H9 (cell line): ENCODE measurements at places on chromosomes 6 and 20.
A peak's percentile ranks its signal among the peaks of the same experiment; 100 is the strongest.

DNA sequence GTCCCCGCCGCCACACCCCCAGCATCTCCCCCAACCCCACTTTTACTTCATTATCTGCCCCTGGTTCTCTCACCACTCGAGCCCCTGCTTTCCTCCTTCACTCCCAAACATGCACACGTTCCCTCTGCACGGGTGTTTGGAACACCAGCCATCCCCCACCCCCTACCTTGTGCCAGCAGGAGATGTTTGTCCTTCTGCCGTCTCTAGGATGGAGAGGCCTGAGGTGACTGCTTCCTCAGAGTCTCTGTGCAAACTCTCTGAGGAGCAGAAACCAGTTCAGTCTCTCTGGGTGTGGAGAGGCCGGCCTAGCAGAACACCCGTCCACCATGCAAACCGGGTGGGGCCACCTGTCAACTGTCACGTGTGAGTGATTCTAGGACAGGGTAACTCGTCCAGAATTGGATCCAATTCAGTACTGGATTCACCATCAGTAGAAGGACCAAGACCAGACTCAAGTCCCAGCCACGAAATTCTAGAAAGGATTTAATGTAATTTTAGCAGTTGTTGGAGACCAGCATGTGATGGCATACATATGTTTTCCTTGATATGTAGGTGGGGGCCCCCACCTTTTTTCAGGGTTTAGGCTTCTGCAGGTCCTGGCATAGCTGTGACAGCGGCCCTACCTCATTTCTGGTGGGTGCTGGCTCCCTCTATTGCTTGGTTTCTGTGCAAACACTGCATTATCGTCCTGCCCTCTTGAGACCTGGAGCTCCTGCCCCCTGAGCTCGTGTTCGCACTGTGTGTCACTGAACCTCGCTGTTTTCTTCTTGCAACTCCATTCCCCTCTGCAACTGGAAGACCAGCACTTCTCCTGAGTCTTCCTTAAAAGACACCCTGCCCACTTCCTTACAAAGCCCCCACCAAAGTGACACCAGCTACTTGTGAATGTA is at the start of gene RAET1E:
RAET1E (minus strand) TSS at position 259 of the 890 bp plus-strand sequence. CDS start 7,212 bp downstream, outside the sequence.
- H3K36me3 ChIP-seq, result no peaks in the 10 kb centered on the region
- no peak within 1 kb of the TSS for H3K27ac ChIP-seq
- no peak for DNase-seq
- H3K27me3 ChIP-seq, result no peaks in the 10 kb centered on the region; the same call in 1 of the 2 replicates
- no peaks in the 10 kb centered on the region; the same call in 1 of the 2 replicates for H3K4me1 ChIP-seq
- H3K4me3 ChIP-seq, result no peak within 1 kb of the TSS; the same call in 2 of the 3 replicates

GRCh38 chr6:104531646-104532045 is 328.1 kb downstream of the HACE1 start:
- H3K4me3 ChIP-seq, result no peak overlapping the region
- H3K36me3 ChIP-seq, result no peaks in the 10 kb centered on the region
- no peak overlapping the region for H3K27ac ChIP-seq
- H3K27me3 ChIP-seq, result no peaks in the 10 kb centered on the region

DNA sequence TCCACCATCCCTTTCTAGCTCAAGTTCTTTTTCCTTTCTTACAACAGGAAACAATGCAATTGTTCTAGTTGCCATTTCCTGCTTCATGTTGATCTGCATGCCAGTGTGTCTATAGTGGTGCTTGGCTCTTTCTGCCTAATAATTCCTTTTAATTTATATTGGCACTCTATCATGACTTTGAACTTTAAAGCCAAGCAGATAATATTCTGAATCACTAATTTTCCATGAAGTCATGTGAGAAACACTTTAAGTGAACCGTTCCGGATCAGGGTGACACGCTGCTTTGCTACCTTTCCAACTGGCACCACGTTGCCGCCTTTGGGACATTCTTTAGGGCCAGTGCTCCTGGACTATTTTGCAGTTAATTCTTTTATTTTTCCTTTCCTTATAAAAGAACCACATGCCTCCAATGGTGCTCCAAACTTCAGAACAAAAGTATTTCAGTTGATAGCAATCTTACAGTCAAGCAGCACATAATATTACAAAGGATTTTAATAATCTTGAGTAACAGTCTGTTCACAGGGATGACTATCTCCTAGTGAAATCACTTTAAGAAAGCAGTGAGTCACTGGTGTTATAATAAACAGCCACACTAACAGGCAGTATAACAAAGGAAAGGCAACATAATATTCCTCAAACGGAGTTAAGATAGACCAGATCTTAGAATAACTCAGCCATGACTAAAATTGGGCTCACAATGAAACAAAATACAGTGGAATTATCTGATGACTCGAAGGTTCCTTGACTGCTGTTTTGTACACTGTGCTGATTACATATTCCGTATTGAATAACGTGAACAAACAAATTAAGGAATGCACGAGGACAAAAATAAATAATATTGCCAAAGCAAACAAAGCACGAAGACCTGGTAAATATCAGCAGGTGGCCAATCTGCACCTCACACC is 19.0 kb upstream of the BLOC1S5 start:
- DNase-seq, result no peak
- H3K4me3 ChIP-seq, result no peak overlapping the region
- no peaks in the 10 kb centered on the region for H3K27me3 ChIP-seq

- no peaks in the 10 kb centered on the region for H3K27me3 ChIP-seq
- no peak for DNase-seq
- H3K4me1 ChIP-seq, result no peaks in the 10 kb centered on the region
- H3K36me3 ChIP-seq, result no peaks in the 10 kb centered on the region
- no peak overlapping the region for H3K27ac ChIP-seq
Observed at GRCh38 chr6:135784507-135784906, 67.0 kb upstream of the PDE7B start.

DNA sequence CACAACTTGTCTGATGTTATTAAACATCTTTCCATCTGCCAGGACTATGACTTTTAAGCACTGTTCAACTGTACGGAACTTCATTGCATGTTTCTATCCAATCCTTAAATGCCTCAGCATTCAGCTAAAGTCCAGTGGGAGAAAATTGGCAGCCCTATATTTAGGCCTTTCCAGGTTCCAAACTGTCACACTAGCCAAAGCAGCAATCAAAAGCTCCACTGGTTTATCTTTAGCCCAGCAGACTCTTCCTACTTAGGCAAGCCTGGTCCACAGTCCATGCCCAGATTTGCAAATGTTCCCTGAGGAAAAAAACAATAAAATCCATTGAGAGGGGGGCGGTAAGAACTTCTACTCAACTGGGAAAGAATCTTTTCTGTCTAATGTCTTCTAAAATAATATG is 349.1 kb upstream of the GJE1 start:
- no peak overlapping the region for H3K4me3 ChIP-seq
- DNase-seq, result no peak
- H3K27me3 ChIP-seq, result no peaks in the 10 kb centered on the region
- H3K27ac ChIP-seq, result no peak overlapping the region

GRCh38 chr6:148440877-148441453 is 98.3 kb downstream of the SASH1 start:
- peaks cover 9% of the 10 kb centered on the region for H3K4me1 ChIP-seq
- no peaks in the 10 kb centered on the region for H3K27me3 ChIP-seq
- no peak for DNase-seq
- no peaks in the 10 kb centered on the region; the same call in 2 of the 3 replicates for H3K36me3 ChIP-seq
- no peak overlapping the region for H3K27ac ChIP-seq

DNA sequence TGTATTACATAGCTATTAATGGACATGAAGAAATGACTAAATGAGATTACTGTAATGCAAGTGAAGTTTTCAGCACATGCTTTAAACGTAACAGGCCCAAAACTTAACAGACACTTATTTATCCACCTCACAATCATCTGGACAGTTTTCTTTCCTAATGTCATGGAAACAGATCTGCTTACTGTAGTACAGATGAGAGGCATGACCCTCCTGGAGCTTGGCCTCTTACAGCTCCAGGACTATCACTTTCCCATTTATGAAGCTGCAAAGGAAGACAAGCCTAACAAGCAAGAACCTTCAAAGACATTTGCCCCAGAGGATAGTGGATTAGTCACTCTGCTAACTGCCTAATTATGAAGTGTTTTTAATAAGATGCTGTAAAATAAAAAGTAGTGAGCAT is 419.3 kb downstream of the PHF3 start:
- DNase-seq, result no peak
- H3K36me3 ChIP-seq, result no peaks in the 10 kb centered on the region
- no peak overlapping the region for H3K27ac ChIP-seq

DNA sequence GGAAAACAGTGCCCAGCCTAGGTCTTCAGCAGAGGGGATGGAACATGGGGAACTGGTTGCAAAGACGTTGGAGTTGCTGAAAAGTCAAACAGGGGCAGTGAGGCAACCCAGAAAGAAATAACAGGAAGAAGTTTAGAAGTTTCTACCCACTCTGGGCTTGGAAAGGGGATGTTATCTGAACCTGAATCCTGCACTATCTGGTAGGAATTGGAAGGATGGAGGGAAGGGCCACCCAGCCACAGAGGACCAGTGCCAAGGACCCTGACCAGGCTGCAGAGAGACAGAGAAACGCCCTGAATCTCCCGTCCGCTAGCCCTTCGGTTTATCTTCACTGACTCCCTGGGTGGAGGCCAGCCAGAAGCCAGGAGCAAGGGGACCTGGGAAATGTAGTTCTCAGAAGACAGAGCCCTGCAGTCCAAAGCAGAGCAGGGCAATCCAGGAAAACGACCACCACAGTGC is 217.3 kb upstream of the RREB1 start:
- no peaks in the 10 kb centered on the region for H3K27me3 ChIP-seq
- peak; percentile 59 for DNase-seq
- H3K27ac ChIP-seq, result no peak overlapping the region
- peaks cover 7% of the 10 kb centered on the region; the same call in 1 of the 2 replicates for H3K4me1 ChIP-seq

- H3K27me3 ChIP-seq, result no peaks in the 10 kb centered on the region
- H3K4me1 ChIP-seq, result peaks cover 11% of the 10 kb centered on the region
- DNase-seq, result no peak
- H3K4me3 ChIP-seq, result no peak overlapping the region
- H3K36me3 ChIP-seq, result no peaks in the 10 kb centered on the region
Observed at GRCh38 chr6:1865585-1865984, 255.9 kb downstream of the FOXC1 start.

DNA sequence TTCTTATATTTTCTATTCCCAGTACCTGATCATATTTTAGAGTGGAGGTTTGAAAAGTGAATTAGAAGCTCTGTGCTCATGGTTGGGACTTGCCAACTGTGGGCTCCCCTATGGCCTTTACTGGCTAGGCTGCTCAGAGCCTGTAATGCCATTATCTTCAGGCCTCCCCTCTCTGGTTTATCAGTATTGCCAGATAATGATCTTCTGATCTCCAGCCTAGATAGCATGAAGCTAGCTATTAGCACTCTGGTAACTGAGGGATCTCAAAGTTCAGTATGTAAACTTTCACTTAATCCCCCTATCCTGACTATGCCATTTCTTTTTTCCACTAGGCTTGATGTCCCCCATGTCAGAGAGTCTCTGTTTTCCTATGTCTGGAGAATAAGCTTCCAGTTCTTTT is 393.7 kb upstream of the CITED2 start:
- no peaks in the 10 kb centered on the region for H3K4me1 ChIP-seq
- DNase-seq, result no peak
